ENCODE measurements at places on chromosomes 5 and 9.

DNA sequence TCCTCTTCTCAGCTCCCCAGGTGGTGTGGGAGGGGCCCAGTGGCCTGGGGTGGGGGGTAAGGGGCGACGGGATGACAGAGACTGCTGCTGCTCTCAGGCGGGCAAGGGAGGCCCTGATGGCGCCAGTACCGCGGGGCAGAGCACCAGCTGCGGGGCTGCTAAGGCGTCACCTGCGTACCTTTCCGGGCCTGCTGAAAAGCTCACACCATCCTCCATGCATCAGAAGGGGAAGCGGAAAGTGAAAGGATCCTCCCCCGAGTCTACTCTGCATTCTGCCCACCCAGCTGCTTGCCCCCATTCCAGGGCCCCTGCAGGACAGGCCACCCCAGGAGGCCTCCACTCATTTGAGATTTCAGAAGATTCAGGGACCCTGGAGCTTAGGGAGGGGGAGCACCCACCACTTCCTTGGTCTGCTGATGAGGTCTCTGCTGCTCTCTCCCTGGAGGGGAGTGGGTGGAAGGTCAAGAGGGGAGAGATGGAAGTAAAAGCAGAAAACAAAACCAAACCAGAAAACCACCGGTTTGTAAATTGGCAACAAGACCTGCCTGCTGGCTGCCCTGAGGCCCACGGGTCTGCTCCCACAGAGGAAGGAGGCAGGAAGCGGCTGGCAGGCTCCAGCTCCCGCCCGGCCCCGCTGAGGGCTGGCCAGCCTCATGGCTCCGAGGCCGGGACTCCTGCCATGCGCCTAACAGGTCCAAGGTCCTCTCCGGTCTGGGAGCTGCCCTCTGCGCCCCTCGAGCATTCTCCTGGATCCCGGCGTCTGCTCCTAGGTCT, 33.6 kb downstream of the PRRT1B start:
- DNase-seq: no peak

DNA sequence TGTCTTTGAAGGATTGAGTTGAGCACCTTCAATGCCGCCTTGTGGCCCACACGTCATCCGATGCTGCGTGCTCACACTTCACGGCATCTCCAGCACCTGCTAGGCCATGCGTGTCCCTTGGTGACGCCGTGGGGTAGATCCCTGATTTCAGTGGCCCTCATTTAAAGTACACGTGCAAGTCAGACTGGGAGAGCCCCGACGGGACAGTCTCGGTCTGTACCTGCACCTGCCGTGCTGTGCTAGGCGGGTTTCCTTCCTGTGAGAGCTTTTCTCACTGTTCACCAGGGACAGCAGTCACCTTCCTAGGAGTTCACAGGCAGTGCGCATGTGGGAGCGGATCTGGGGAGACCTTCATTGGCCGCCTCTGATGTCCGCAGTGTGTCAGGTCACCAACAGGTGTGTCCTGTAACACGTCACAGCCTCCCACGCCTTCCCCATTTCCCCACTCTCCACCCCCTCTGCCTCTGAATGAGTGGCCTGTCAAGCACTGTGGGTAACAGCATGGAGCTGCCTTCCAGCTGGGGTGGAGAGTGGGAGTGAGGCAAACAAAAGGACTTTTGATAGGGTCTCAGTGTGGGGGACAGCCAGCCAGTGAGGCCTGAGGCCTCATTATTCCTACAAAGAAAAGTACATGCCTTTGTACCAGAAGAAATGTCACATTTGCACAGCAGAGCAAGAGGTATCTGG, 236.4 kb downstream of the FANCC start:
- no peak for DNase-seq

DNA sequence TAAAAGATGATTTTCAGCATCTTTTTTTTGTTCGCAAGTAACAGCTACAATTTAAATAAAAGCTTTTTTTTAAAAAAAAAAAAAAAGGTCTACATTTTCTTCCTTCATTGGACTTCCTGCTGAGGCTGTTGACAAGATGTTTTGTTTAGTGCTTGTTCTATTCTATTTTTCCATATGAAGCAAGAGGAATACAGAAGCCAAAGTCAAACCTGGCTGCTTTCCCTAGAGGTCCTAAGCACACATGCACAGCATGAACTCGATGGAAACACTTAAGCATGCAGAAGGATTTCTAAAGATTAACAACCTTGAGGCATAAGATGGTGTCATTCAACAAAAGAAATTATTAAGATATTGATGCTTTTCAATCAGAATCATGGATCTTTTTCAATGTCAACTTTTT, 105.1 kb downstream of the ADCY2 start:
- no peak for DNase-seq

DNA sequence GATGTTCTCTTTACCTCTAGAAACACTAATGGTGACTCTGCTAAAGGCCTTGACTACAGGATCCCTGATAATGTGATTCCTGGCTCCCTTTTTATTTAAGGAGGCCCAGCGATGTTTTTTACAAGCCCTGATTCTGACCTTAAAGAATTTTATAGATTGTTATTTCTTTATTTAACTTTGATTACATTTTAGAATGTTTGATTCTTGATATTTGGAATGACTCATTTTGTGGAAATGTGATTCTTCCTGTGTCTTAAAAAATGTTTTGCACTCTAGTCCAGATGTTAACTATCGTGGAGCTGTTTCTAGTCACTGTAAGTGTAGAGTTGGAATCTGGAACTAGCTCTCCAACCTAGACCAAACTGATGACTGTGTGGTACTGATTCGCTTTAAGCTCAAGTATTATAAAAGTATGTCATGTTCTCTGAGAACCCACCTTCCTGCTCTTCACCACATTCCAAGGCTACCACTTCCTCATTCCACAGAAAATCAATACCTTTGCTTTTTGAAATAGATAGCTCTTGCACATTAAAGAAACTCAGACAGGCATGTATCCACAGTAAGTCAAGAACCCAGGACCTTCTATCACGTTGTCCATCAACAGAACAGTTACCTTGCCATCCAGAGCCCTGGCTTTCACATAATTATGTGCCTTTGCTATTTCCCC, 65.2 kb downstream of the JMY start:
- no peak for DNase-seq
